Inflammatory macrophage treated with lipopolysaccharide for 4 hours (primary cell): ENCODE measurements at places on chromosomes 7 and 10.

GRCh38 chr7:11831736-11832495 lies at the start of gene THSD7A:
Gene THSD7A (minus strand): TSS chr7:11832198. CDS start chr7:11831946, 252 bp downstream.
- DNase-seq: no peak

DNA sequence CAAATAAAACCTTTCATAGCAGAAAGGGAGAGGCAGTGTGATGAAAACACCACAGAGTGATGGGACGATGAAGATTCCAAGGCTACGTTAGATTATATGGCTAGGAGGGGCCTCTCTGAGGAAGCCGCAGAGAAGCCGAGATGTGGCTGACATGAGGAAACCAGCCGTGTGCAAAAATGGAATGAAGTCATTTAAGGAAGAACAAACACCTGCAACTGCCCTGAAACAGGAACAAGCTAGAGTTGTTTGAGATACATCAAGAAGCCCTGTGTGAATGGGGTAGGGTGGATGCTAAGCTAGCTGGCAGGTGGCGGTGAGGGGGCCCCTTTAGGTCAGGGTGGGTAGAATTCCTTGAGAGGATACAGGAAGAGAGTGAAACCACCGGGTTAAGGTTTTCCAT lies 129.5 kb downstream of the KLF6 start:
- peak; percentile 9 for DNase-seq

- no peak for DNase-seq
Observed at GRCh38 chr10:105714728-105715127, 1073.6 kb downstream of the SORCS3 start.

DNA sequence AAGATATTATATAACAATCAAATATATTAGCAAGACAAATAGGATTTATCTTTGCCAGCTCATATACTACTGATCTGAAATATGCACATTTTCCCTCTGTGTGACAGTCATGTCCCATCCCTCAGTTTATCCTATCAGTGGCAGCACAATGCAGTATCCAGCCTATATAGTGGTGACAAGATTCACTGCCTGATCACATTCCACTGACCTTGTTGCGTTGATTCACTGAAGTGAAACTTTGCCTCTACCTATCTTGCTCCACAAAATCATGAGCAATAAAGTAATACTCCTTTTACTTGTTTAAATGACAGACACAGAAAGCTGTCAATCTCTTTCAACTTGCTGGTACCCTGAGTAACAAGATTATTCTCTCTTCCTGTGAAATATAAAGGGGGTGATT lies 6.3 kb downstream of the PSMA2 start:
- DNase-seq: no peak

GRCh38 chr7:72042855-72043254 lies 369.3 kb downstream of the CALN1 start:
- no peak for DNase-seq

GRCh38 chr10:127012769-127013152 lies 107.5 kb downstream of the DOCK1 start:
- DNase-seq: no peak

GRCh38 chr7:51035716-51036115 lies 253.0 kb upstream of the GRB10 start:
- no peak for DNase-seq

DNA sequence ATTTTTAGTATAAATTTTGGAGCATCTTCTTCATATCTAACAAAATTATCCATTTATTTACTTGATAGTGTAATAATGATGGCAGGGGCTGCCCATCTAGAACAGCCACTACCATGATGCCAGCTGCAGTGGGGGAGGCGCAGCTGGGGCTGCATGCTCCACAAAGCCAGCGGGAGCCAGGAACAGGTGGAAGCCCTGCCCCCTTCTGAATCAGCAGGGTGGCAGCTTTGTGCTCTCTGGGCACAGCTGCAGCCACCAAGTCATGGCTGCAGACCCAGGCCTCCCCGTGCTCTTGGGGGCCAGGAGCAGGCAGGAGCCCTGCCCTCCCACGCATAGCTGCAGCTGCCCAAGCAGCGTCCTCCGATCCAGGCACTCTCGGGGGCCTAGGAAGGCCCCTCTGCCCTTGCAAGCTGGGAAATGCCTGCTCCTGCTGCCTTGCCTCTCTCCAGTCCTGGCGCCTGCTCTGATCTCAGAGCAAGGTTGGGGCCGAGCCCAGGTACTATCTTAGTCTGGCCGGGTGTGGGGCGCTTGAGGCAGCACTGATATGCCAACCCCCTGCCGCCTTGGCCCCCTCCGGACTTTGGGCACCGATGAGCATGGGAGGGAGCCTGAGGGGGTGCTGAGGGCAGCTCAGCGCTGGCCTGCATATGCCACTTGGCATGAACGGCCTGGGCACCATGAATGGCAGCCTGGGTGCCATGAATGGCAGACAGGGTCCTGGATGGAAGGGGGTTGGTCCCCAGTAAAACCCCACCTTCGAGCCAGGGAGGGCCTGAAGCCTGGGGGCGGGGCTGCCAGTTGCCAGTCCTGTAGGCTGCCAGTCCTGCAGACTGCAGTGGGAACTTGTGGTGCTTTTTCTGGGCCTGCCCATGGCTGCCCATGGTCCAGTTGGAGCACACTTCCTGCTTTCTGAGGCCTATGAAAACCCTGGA lies 1110.8 kb upstream of the POT1 start:
- DNase-seq: no peak

DNA sequence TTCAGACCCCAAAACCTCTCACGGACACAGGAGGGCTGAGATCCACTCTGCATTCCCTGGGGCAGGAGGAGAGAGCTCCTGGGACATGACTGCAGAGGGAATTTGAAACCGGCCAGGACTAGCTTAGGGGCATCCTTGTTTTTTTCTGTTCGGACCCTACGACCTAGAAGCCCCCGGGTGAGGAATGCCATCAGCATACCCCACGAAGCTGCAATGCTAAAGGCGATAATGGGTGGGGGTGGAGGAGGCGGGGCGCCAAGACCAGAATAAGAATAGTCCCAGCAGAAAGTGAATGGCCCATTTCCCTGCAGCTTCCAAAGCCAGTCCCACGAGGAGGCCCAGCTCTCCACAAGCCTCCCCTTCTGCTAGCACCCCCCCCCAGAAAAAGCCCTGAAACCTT lies 4.0 kb downstream of the PDGFA start:
- DNase-seq: no peak

GRCh38 chr10:5892007-5892406 lies 2.0 kb downstream of the FBH1 start:
- DNase-seq: no peak

- no peak for DNase-seq
Observed at GRCh38 chr7:12984117-12984516, 296.7 kb downstream of the ARL4A start.

DNA sequence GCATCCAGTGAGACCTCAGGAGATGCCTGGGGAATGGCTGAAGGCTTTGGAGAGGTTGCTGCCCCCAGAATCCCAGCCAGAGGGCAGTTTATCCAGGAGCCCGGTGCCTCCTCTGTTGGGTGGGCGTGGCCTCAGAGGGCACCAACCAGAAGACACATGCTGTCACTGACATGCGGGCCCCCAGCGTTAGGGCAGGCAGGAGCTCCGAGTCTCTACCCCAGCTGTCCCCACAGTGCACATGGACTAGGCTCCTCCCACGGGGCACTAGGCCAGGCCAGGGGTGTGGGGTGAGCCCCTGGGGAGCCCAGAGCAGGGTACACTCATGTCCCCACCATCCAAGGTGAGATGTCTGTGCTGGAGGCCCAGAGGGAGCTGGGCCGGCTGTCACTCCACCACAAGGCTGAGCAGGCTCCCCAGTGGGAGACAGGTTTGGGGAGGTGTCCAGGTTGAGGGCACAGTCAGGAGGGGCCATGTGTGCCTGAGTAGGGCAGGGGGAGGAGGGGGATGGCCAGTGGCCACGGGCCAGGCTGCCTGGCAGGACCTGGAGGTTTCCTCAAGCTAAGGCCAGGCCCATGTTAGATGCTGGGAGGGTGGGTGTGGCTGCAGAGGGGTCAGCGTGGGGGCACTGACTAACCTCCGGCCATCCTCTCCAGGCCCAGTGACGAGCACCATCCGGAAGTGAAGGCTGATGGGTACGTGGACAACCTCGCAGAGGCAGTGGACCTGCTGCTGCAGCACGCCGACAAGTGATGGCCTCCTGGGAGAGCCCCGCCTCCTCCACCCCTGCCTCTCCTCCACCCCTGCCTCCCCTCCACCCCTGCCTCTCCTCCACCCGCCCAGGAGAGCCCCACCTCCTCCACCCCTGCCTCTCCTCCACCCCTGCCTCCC lies 131.3 kb downstream of the FAM53B start:
- no peak for DNase-seq

GRCh38 chr7:7761974-7762779 lies 43.8 kb upstream of the RPA3 start:
- peak; percentile 70 for DNase-seq

DNA sequence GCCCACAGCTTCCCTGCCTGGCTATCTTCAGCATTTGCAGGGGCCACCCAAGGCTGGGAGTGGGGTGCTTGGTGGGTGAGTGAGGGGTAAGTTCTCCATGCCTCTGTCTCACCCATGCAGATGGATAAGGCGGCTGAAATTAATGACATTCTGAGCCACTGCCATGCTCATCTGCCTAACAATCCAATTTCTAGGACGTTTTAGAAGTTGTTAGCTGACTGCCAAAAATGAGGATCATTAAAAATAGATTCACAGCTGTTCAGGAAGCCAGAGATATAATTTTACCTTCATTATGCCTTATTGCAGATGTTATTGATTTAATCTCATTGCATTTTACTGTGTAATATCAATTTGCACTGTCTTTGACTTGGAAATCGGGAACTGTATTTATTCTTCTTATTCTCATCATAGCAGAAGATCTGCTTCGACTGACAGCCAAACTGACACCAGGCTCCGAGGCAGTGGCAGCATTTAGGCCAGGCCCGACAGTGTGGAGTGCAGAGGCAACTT lies 334.4 kb upstream of the NPVF start:
- no peak for DNase-seq

DNA sequence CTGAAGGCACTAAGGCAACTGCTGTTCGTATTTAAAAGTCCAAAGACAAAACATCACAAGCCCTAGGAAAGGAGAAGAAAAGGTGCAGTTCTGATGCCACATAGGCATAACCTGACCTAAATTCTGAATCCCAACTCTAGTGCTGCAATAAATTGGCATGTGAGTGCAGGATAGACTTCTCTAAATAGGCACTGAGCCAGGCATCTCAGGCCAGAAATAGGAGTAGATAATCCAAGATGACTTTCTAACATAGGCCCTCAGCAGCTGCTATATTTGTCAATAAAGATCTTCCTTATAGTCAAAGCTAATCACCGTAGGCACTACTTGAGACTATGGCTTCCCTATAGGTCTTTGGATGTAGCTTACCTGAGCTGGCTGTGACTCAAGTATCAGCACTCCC lies 1163.8 kb downstream of the SORCS1 start:
- no peak for DNase-seq

GRCh38 chr10:117169480-117169879 lies 27.8 kb upstream of the KCNK18 start:
- DNase-seq: peak; percentile 40

- DNase-seq: peak; percentile 36
Observed at GRCh38 chr10:88076027-88076880, 212.8 kb downstream of the PTEN start.

- no peak for DNase-seq
Observed at GRCh38 chr7:55351263-55351662, 13.9 kb upstream of the LANCL2 start.

- DNase-seq: no peak
Observed at GRCh38 chr7:51351661-51352060, 35.1 kb upstream of the COBL start.

- no peak for DNase-seq
Observed at GRCh38 chr7:41567731-41568114, 135.2 kb downstream of the INHBA start.

DNA sequence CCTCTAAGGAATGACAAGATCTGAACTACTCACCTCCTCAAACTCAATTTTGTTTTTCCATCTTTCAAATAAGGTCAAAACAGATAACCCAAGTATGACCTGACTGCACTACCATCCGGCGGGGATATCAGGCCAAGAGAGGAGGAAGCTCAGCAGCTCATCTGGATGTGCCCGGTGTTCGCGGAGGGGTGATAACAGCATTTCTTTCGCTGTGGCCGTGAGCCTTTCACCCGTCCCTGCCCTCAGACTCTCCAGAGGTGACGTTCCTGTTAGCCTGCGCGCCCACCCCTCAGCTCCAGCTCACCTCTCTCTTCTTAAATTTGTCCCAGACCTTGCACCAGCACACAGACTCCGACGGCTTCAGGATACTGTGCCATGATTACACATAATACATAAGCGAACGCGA lies 526 bp downstream of the ZNF248 start:
- DNase-seq: peak; percentile 8

GRCh38 chr7:46508583-46508982 lies 587.5 kb upstream of the IGFBP3 start:
- no peak for DNase-seq

- no peak for DNase-seq
Observed at GRCh38 chr7:105677410-105677730, 96.1 kb upstream of the EFCAB10 start.

DNA sequence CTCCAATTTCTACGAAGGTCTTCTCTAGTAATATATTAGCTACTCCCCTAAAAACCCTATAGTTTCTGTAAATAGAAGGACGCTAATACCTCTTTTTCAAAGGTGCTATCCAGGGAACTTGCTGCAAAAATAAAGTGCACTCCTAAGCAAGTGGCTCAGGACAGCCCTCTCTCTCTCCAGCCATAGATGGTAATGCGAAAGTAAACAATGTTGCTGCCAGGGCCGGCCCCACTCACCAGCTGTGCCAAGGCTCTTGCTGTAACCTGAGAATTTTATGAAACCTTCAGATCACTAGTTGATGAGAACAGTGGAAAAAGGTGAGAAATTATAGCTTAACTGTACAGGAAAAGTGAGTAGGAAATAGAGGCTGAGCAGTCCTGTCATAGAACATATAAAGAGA lies 10.9 kb upstream of the TAS2R39 start:
- no peak for DNase-seq

- no peak for DNase-seq
Observed at GRCh38 chr7:43823941-43824340, 45.4 kb downstream of the MRPS24 start.

- no peak for DNase-seq
Observed at GRCh38 chr10:129754211-129755050, 209.6 kb downstream of the EBF3 start.

DNA sequence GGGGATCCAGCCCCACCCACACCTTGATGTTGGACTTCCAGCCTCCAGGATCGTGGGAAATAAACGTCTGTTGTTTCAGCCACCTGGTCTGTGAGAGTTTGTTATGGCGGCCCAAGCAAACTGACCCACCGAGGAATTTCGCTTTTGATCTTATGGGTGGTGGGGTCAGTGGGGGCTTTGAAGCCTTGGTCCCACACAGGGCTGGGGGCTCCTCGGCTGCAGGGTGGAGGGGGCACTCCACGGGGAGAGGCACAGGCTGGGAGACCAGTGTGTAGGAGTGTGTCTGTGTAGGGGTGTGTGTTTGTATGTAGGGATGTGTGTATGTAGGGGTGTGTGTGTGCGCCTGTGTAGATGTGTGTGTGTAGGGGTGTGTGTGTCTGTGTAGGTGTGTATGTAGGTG lies 48.1 kb upstream of the PSMG3 start:
- no peak for DNase-seq

- DNase-seq: no peak
Observed at GRCh38 chr10:100571084-100571856, 35.5 kb downstream of the HIF1AN start.

- DNase-seq: no peak
Observed at GRCh38 chr10:63247771-63248170, 114.6 kb downstream of the NRBF2 start.
